ENCODE measurements at places on chromosomes 16 and 17. TPM values are rescaled to one million over a fixed set of nuclear protein-coding genes. Genes with fewer than 3 reads are reported as not detected.

MARF1 gene
- 12.8 TPM for total RNA-seq

RABEP1 gene
- 39.2 TPM for total RNA-seq

TRPV2 gene
- 63.0 TPM for total RNA-seq

TEKT5 gene
- total RNA-seq, result 0.34 TPM

TMIGD1 gene
- not detected for total RNA-seq

TEX14 gene
- total RNA-seq, result under 0.01 TPM

RNFT1 gene
- 17.9 TPM for total RNA-seq

KRT28 gene
- total RNA-seq, result not detected

MT1E gene
- 129 TPM for total RNA-seq

PSME3 gene
- total RNA-seq, result 50.3 TPM

INCA1 gene
- total RNA-seq, result 0.09 TPM

CDRT15L2 gene
- not detected for total RNA-seq

CACNG4 gene
- total RNA-seq, result not detected
